Activated CD4-positive, alpha-beta T cell treated with anti-CD3 and anti-CD28 coated beads, Interleukin-2, amount 50 U/mL, for 16 hours (primary cell): ENCODE measurements at places on chromosomes 11 and 22.

DNA sequence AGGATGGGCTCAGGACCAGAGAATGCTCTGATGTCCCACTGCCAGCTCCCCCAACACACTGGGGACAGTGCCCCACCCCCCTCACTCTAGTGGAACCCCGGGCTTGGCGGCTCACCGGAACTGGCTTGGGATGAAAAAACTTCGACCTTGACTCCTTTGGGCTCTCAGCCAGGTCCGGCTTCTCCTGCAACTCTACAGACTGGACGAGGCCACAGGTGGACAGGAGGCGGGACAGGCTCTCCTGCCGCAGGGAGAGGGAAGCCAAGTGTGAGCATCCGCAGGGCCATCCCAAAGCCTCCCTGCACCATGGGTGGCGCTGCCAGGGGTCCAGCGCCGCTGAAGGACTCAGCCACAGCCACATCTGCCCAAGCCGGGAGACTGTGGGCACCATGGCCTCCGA, 3.7 kb downstream of the RRP7A start:
- no peak for DNase-seq

- no peak for DNase-seq
Observed at GRCh38 chr11:46676436-46677158, 23.8 kb downstream of the ARHGAP1 start.

- peak; percentile 77 for DNase-seq
Observed at GRCh38 chr11:58654079-58654907, 31.8 kb downstream of the CNTF start.

DNA sequence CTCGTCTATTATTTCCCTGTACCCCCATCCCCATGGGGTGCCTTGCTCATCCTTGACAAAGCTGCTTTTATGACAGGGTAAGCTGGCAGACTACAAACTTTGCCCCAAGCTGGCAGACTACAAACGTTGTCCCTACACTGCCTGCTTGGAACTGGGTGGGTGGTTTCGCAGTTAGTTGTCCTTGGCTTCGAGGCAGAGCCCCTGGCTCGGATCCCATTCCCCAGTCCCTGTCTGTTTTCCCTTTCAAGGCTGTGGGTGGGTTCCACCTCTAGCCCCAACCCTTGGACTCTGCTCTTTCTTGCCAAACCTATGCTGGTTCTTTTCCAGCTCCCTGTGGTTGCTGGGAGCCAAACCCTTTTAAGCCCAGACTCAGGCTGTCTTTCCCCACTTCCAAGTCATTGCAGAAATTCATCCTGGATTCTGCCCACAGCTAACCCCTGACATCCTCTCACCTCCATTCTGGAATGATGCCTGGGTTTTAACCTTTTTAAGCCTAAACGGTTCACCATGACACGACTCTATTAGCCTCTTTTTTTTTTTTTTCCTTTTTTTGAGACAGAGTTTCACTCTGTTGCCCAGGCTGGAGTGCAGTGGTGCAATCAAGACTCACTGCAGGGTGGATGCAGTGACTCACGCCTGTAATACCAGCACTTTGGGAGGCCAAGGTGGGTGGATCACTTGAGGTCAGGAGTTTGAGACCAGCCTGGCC, 9.2 kb upstream of the RBM14 start:
- no peak for DNase-seq

GRCh38 chr11:62958547-62959421, 26.0 kb downstream of the SLC22A6 start:
- DNase-seq = no peak

- no peak for DNase-seq
Observed at GRCh38 chr11:83601914-83602527, 315.9 kb upstream of the CCDC90B start.

- no peak for DNase-seq
Observed at GRCh38 chr11:47278058-47278457, 8.1 kb downstream of the MADD start.

DNA sequence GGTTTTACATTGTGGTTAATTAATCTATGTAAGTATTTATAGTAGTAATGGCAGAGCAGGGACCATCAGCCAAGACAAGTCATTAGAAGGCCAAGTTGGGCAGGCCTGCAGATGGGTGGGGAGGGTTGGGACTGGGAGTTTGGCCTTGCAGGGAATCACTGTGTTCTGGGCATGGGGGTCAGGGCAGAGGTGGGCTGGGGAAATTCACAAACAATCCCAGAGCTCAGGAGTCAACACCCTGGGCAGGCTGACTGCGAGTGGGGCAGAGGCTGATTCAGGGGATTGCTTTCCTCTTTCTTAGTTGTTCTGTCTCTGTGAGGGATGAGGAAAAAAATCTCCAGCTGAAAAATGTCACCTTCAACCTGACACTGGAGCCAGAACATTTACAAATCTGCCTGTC, 322.5 kb downstream of the NTM start:
- no peak for DNase-seq

- no peak for DNase-seq
Observed at GRCh38 chr11:61712314-61712713, 32.1 kb downstream of the DAGLA start.

DNA sequence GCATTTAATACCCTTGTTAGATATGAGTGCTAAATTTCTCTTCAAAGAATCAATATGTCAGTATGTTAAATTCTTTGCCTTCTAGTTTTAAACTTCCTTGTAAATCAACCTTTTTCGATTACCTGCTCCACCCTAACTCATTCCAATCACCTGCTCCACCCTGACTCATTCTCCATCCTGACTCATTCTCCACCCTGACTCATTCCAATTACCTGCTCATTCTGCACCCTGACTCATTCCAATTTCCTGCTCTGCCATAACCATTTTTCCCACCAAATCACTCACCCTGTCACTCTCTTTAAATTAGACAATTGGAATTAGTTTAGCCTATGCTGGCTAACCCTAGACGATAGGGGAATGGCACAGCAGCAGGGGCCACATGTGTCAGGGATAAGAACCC, 519.5 kb upstream of the LRRC4C start:
- DNase-seq = peak; percentile 1

DNA sequence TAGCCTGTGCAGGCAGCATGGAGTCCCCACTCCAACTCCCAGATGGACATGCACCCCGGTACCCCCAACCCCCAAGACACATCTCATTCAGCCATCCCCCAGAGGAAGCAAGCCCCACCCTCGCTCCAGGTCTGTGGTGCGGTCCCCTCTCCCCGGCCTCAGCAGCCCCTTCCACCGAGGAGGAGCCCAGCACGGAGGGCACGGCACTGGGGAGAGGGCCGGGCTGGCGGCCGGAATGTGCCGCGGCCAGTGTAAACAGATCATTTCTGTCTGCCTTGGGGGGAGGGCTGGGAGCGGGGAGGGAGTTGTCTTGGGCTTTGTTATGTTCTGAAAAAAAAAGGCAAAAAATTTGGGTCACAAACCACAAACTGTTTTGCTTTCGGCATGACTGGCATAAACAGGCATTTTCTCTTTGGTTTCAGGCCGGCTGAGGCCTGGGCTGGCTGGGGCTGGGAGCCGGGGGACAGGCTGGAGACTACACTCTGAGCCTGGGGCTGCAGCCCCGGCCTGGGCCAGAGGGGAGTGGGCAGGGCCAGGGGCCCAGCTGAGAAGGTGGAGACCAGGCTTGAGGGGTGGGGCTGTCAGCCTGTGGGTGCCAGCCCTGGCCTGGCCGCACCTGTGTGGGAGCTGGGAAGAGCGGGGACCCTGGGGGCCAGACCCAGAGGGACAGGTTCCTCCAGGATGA, 16.8 kb downstream of the IGF2 start:
- no peak for DNase-seq

- peak; percentile 68 for DNase-seq
Observed at GRCh38 chr22:49992921-49993648, 19.5 kb downstream of the IL17REL start.

- no peak for DNase-seq
Observed at GRCh38 chr22:27100789-27101188, 443.4 kb downstream of the MIAT start.

- no peak for DNase-seq
Observed at GRCh38 chr22:30869667-30870395, 98.7 kb downstream of the MORC2 start.

- DNase-seq = no peak
Observed at GRCh38 chr11:102592131-102592530, 33.0 kb downstream of the MMP20 start.

- no peak for DNase-seq
Observed at GRCh38 chr11:22797047-22797446, 32.6 kb downstream of the SVIP start.

GRCh38 chr22:46452195-46453005, 85.0 kb downstream of the CELSR1 start:
- no peak for DNase-seq

- DNase-seq = no peak
Observed at GRCh38 chr22:19689408-19689807, 24.9 kb upstream of the SEPTIN5 start.
